ENCODE measurements at places on chromosomes 7 and 10. TPM values are rescaled to one million over a fixed set of nuclear protein-coding genes. Genes with fewer than 3 reads are reported as not detected.

GRCh38 chr10:130481936-130482335 is 345.7 kb downstream of the GLRX3 start:
- no peaks in the 10 kb centered on the region for H3K27me3 ChIP-seq
- H3K27ac ChIP-seq: no peak overlapping the region
- no peak overlapping the region for H3K4me3 ChIP-seq
- no peaks in the 10 kb centered on the region for H3K4me1 ChIP-seq
- H3K36me3 ChIP-seq: no peaks in the 10 kb centered on the region

DNA sequence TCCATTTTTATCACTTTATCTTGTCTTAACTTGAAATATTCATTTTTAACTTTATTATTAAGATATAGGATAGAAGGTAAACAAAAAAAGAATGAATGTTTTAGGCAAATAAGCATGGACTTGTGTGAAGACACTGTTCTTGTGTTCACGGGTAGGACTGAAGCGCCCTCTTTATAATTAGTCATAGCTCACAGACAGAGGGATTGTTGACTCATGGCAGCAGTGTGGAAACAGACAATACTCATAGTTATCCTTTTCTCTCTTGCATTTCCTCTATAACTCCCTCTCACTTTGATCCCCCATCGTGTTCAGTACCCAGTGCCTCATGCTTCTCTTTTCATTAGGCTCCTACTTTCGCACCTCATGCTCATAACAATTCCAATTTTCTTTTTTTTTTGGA is 731.8 kb downstream of the PHTF2 start:
- H3K36me3 ChIP-seq: no peaks in the 10 kb centered on the region
- no peak for DNase-seq
- H3K4me3 ChIP-seq: no peak overlapping the region
- no peaks in the 10 kb centered on the region for H3K4me1 ChIP-seq
- no peak overlapping the region for H3K27ac ChIP-seq

GRCh38 chr7:93921607-93922566 is at the start of gene GNG11:
Gene GNG11, plus strand, starts transcription at chr7:93921735. Its CDS starts 403 bp downstream, at chr7:93922138.
- no peak within 1 kb of the TSS for H3K27ac ChIP-seq
- H3K4me3 ChIP-seq: peak within 1 kb of the TSS; percentile 77
- H3K4me1 ChIP-seq: peaks cover 1% of the 10 kb centered on the region
- peaks cover 41% of the 10 kb centered on the region for H3K27me3 ChIP-seq

GRCh38 chr7:42127232-42127622 is 109.8 kb downstream of the GLI3 start:
- peaks cover 12% of the 10 kb centered on the region for H3K4me1 ChIP-seq
- no peaks in the 10 kb centered on the region for H3K36me3 ChIP-seq
- no peak overlapping the region for H3K27ac ChIP-seq
- peaks cover 3% of the 10 kb centered on the region for H3K27me3 ChIP-seq
- peak overlapping the region; percentile 22 for H3K4me3 ChIP-seq

DNA sequence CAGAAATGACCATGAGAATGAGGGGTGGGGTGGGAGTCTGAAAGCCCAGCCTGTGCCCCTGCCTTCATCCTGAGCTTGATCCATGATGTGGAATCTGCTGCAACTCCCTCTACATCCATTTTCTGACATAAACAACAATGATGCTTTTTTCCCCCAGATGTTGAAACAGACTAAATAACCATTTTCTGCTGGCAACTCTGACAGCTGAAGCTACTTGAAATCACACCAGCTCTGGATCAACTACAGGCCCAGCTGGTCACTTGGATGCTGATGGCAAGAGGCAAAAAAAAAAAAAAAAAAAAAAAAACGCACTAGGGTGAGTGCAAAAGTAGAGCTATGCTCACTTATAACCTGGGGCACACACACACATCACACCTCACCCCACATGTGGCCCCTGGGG is 74.2 kb downstream of the FAM107B start:
- no peaks in the 10 kb centered on the region for H3K27me3 ChIP-seq
- DNase-seq: no peak
- H3K36me3 ChIP-seq: no peaks in the 10 kb centered on the region

DNA sequence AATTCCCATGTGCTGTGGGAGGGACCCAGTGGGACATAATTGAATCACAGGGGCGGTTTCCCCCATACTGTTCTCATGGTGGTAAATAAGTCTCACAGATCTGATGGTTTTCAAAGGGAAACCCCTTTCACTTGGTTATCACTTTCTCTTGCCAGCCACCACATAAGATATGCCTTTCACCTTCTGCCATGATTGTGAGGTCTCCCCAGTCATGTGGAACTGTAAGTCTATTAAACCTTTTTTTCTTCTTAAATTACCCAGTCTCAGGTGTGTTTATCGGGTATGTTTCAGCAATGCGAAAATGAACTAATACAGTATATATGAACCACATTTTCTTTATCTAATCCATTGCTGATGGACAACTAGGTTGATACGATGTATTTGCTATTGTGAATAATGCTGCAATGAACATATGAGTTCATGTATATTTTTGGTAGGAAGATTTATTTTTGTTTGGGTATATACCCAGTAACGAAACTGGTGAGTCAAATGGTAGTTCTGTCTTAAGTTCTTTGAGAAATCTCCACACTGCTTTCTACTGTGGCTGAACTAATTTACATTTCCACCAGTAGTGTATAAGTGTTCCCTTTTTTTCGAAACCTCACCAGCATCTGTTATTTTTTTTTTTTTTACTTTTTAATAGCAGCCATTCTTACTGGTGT is 70.0 kb upstream of the HGF start:
- H3K4me3 ChIP-seq: no peak overlapping the region
- no peak overlapping the region for H3K27ac ChIP-seq
- H3K27me3 ChIP-seq: no peaks in the 10 kb centered on the region
- no peaks in the 10 kb centered on the region for H3K4me1 ChIP-seq
- no peak for DNase-seq

DNA sequence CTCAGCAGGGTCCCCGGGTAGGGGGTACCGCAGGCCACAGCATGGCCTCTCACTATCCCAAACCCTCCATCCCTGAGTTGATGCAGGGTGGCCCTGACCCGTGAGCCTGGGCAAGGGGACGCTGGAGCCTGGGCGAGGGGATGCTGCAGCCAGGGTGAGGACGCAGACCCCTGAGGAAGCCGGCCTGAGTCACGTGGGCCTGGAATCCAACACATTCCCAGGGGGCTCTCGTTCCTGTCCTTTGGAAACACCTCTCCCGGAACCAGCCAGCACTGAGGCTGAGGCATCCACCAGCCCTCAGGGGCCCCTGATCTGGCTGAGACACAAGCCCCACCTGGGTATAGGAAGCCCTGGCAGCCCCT is 61.5 kb upstream of the NKX6-2 start:
- no peaks in the 10 kb centered on the region for H3K36me3 ChIP-seq
- H3K4me3 ChIP-seq: peak overlapping the region; percentile 36
- H3K4me1 ChIP-seq: peaks cover 4% of the 10 kb centered on the region
- peak; percentile 15 for DNase-seq

- peak overlapping the region; percentile 83 for H3K27ac ChIP-seq
- peaks cover 77% of the 10 kb centered on the region for H3K27me3 ChIP-seq
- peaks cover 8% of the 10 kb centered on the region for H3K36me3 ChIP-seq
- no peak overlapping the region for H3K4me3 ChIP-seq
These were observed 1.2 kb upstream of the CHAT start for GRCh38 chr10:49612513-49613164.

DNA sequence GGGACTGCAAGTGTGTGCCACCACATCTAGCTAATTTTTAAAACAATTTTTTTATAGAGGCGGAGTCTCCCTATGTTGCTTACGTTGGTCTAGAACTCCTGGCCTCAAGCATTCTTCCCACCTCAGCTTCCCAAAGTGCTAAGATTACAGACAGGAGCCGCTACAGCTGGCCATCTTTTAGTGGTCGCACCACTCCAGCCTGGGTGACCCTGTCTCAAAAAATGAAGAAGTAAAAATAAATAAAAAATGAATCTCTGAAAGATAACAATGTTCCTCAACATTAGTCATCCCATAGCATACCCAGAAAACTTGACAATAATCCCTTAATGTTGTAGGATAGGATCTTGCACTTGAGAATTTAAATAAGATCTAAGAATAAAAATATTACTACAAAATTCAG is 18.2 kb downstream of the WBP1L start:
- peaks cover 25% of the 10 kb centered on the region for H3K36me3 ChIP-seq
- peaks cover 14% of the 10 kb centered on the region for H3K4me1 ChIP-seq
- H3K27ac ChIP-seq: no peak overlapping the region
- no peak overlapping the region for H3K4me3 ChIP-seq
- no peaks in the 10 kb centered on the region for H3K27me3 ChIP-seq

Gene ELAPOR2
- total RNA-seq: 4.2 TPM

Gene NODAL
- not detected for total RNA-seq
